ENCODE measurements at places on chromosomes 16 and 17. TPM values are rescaled to one million over a fixed set of nuclear protein-coding genes. Genes with fewer than 3 reads are reported as not detected.

- DNase-seq, result no peak
Measured at GRCh38 chr16:1808691-1809090, 15.2 kb upstream of the IGFALS start.

DNA sequence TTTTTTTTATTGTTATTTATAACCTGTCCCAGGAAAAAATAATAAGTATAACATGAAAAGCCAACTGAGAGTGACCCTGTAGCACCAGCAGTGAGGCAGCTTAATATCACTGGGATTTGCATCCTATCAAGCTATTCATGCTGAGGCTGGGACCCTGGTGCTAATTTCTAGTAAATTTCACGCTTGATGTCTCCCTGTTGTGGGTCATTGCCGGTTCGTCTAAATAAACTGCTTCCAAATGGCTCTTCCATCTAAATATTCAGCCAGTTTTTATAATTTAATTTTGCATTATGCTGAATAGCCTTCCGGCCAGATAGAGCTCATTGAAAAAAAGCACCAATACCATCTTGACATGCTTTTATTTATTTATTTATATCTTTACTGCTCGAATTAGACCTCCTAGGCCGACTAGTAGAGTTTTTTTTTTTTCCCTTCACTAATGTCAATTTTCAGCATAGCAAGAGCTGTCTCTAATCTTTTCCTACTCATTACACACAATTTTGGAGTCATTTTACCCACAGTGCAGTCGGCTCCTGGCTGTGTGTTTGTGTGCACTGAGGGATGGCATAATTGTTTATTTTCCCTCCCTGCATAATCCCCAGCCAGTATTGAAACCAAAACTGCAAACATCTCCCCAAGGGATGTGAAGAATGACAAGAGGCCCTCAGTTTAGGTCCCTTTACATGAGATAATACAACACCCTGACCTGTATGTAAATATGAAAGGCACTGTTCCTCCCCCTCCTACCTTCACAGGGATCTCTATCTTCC lies 168.8 kb downstream of the AATF start:
- DNase-seq, result no peak

DNA sequence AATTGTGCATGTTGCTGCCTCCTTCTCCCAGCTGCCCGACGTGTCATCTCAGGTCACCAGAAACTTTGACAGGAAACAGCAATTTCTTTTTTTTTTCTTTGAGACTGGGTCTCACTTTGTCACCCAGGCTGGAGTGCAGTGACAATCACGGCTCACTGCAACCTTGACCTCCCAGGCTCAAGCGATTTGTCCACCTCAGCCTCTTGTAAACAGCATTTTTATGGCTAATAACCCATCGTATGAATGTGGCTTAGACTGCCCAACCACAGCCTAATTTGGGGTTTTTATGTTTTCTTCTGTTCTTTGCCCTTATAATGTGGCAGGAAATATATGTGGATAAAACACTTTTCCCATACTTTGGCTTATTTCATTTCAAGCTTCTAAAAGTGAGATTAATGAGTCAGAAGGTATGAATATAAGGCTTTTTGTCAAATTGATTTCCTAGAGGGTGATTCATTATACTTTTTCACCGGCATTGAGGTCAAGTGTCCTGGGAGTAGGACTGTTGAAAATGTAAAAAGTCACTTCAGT lies 31.0 kb upstream of the SLC5A10 start:
- no peak for DNase-seq

DNA sequence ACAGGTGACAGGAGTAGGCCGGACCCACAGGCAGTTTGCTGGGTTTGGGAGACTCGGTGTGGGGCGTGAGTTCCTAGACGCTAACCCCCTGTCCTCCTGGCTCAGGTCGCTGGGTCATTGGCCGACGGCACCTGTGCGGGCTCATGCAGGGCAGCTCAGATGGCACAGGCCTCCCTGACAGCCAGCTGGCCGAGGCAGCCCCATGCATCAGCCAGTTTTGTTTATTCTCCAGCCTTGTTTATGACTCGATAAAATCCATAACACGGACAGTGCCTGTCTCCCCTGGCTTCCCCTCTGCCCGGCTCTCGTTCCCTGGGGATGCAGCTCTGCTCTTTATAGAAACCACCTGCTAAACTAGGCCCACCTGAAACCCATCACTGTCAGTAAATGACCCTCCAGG lies 46.0 kb downstream of the SDK2 start:
- no peak for DNase-seq

DNA sequence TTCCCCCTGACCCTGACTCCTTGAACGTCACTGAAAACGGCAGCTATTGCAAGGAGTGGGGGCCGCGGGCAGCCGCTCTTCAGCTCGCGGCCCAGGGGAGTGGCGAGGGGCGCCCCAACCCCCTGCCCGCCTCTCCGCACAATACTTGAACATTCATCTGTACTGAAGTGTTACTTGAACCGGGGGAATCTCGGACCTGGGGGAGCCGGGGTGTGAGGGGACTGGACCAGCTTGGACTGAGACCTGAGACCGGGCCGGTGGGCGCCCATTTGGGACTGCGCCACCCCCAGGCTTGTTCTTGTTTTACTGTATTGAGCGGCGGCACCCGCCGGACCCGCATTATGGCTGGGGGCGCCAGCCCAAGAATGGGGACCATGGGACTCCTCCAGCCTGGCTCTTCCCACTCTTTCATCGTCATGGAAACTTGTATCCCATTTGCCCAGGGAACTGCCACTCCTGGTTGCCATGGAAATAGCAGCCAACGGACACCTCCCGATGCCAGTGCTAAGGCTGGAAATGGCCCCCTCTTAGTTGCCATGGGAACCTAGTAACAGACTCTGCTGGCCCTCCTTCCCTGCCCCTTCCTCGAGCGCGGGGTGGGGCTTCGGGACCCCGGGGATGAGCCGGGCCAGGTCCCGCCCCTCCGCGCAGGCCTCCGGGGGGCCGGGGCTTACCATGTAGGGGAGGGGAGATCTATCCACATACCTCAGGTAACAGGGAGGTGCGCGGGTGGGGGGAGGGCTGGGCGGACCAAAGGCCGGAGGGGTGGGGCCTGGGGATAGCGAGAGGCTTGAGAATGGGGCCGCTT lies 805 bp upstream of the ORAI3 start:
- DNase-seq, result peak; percentile 92

DNA sequence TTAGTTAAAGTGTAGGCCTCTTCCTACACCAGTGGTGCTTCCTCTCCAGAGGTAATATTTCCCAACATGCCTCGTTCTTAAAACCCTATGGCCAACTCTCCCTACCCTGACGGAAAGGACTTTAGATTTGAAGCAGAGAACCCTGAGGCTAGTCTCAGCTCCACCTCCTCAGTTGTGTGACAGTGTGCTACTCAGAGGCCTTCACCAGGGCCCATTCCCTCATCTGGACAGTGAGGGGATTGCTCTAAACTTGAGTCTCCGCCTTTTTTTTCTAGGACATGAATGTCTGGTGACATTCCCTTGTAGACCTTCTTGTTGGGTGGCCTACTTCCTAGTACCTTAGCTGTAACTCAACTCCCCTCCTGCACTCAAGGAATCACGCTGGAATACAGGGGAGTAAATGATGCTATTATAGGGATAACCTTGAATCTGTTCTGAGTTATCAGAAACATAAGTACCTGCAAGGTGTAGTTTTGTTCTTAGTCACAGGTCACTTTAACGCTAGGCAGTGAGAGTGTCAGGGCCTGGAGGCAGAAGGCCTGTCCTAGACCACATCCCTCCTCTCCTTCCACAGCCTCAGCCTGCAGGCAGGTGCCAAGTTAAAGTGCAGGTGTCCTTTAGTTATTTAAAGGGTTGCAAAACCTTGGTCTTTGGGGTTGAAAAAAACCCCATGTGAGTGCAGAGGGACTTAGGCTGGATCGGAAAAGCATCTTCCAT lies 26.9 kb downstream of the LDHD start:
- DNase-seq, result no peak

GRCh38 chr17:38333635-38334295 lies 10.0 kb downstream of the GPR179 start:
- DNase-seq, result no peak

- DNase-seq, result no peak
Measured at GRCh38 chr17:50043290-50044148, 12.4 kb upstream of the ITGA3 start.

DNA sequence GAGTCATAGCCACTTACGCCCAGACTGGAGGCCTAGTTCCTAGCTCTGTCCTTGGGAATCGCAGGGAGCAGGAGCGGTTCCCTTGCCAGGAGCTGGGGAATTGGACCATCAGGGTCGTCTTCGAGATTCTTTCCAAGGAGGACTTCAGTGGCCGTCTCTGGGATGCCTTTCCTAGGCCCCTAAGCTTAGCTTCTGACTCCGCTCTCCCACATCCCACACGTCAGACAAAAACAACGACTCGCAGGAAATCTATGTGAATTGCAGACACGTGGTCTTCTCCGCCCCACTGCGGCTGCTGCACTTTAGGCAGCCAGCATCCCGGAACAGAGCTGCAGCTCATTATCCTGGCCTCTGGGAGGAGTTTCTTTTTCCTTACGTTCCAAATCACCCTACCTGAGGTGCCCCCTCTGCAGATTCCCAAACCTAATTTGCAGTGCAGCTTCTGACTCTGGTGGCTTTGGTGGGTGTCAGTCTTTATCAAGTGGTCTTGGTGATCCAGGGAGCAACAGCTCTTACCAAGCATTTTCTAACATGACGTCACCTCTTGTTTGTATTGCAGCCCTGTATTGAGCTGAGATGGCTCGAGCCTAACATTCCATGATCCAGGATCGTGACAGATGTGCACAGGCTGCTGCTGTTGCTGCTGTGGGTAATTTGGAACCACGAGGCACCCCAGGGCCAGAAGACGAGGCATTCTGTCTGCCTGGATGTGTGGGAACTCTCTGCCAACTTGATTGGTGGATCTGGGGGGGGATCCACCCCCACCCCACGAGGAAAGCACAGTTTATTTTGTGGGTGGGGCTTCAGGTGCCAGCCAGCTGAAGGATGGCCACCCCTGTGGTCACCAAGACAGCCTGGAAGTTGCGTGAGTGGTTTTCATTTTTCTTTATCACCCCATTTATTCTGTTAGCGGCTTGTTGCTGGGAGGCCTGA lies 1.1 kb downstream of the KATNB1 start:
- no peak for DNase-seq

- no peak for DNase-seq
Measured at GRCh38 chr16:17237350-17237944, 233.3 kb downstream of the XYLT1 start.

- DNase-seq, result no peak
Measured at GRCh38 chr16:75004460-75004859, 5.6 kb downstream of the ZNRF1 start.

DNA sequence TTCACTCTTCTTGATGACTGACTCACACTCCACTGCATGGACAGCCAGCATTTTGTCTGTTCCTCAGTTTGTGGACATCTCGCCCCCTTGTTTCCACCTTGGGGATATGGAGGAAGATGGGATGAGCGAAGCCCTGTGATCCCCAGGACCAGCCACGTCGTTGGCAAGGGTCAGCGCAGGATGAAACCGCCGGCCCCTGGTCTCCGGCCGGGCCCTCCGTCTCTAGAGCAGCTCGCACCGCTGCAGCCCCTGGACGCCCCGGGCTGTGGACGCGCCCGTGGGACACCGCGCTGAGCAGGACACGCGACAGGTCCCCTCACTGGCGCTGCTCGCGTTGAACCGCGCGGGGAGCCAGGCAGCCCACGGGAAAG lies 604 bp upstream of the ZC3H18 start:
- no peak for DNase-seq

DNA sequence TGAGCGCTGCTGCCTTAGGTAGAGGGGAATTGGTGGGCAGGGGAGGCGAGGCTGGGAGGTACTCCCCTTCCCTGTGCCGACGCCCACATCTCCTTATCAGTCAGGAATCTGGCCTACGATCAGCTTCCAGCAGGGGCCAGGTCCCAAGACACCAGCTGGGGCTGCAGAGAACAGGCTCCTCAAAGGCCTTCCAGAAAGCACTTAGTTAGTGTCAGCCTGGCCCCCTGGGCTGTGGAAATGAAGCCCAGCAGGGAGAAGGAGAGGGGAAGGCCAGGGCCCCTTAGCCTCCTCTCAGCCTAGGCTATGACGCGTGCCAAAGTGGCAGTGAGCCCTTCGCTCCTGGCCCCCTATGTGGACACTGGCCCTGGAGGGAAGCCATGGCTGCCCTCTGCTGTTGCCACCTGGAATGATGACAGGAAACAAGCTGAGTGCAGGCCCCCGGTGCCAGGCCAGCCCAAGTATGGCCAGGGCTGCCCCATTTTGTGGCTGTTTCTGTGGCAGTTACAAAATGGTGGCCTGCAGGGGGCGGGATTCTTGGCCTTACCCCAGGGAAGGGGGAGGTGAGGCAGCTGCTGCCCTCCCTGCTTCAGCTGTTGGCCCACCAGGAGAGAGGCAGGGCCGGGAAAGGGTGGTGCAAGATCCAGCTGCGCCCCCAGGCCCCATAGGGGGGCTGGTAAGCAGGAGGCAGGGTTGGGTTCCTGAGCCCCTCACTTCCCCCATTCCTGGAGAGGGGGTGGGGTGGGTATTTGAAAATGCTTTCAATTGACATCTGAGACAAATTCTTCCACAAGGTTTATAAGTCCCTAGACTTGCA lies 11.3 kb downstream of the TBX4 start:
- DNase-seq, result no peak

GRCh38 chr16:66491716-66492064 lies 58.2 kb downstream of the TK2 start:
- DNase-seq, result no peak

DNA sequence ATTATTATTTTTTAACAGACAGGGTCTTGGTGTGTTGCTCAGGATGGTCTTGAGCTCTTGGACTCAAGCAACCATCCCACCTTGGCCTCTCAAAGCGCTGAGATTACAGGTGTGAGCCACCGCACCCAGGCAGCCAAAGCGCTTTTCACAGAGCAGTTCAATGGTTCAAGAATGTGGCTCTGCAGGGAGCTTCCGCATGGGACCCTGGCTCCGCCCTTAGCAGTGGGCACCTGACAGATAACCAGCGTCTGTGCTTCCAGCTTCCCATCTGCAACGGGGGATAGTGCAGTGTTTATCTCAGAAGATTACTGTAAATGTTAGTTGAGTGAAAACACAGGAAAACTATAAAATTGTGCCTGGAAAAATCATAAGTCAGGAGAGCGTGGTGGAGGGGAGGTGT lies 99.4 kb downstream of the KCNJ12 start:
- DNase-seq, result no peak

The EPOP gene
- total RNA-seq, result 37.9 TPM

The DHX38 gene
- total RNA-seq, result 71.0 TPM

The ZNF423 gene
- 0.22 TPM for total RNA-seq

The OTOP2 gene
- not detected for total RNA-seq

The P3H4 gene
- total RNA-seq, result 23.4 TPM

The RGS9 gene
- 8.6 TPM for total RNA-seq

The ARRB2 gene
- 70.8 TPM for total RNA-seq

The UNC45B gene
- total RNA-seq, result not detected

The CES3 gene
- 10.8 TPM for total RNA-seq

The TSPOAP1 gene
- 0.27 TPM for total RNA-seq

The IL17C gene
- total RNA-seq, result not detected

All from HCT116 (cell line).